Inflammatory macrophage treated with lipopolysaccharide for 4 hours (primary cell): ENCODE measurements at places on chromosomes 2 and 18.

DNA sequence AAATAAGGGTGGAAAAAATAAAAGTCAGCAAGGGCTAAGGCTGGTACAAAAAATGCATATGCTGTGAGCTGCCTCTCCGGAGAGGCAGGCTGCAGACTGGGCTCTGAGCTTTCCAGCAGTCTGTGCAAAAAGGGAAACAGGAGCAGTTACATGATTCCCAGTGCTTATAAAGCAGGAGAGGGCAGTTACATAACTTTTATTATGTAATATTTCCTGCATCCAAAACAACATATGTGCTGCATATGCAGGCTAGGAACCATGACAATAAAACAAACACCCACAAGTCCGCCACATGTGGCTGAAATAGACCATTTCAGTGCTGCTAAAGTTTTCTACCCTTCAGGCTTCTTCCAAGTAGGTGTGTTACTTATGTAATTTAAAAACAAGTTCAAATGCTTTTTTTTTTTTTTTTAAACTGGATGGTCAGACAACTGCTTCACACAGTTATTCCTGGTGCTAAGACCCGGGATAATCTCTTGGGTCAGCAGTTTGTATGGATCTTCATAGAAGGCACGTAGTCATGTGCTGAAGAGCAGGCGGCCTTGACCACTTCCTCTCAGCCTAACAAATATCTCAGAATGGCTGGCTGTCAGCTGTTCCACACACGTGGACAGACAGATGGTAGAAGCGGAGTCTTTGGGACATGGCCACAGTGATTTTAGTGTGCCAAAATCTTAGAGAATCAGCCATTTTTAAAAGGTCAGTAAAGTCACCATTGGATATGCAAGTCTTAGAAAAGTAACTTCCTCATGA, 43.5 kb downstream of the ARMC9 start:
- DNase-seq = peak; percentile 67

DNA sequence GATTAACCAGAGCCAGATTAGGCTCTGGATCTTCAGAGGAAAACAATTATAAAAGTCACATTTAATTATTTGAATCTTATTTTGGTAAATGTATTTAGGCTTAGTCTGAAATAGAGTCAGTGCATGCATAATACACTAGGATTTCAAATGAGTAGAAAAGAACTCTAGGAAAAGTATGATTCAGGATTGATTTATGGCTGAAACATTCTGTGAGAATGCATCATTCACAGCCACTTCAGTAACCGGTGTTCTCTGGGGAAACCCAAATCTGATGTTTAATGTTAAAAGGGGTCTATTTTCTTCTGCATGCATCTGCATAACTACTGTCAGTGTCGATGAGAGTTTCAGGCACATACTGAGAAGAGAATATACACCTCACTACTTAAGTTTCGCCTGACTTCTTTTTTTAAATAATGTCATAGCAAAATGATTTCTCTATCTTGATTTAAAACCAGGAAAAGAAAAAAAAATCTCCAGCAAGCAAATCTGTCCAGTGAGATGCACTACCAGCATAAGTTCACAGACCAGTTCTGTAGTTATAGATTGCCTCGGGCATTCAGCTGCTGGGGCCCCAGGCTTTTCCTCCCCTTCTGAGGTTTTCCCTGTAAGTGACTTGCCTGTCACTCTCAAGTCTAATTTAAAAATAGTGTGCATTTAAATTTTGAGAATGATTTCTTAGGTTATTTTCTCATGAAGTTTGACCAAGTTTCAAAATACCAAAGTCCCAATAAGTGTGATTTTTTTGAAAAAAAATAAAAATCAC, 501.5 kb downstream of the NR4A2 start:
- DNase-seq = no peak

DNA sequence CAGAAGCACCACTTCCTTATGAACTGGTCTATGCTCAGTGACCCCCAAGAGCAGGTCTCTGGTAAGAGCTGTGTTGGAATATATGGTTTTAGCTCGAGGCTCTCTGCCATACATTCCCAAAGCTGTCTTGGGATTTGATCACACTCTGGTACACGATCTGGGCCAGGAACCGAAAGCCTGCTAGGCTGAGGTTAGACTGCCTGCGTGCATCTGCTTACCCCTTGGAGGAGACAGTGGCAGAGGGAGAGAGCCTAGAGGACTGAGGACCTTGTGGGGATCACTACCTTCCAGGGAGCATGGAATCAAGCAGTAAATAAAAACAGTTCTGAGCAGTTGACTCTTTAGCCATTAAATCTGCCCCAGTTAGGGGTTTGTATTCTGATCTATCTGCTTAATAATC, 63.7 kb downstream of the ZNF532 start:
- DNase-seq = no peak

DNA sequence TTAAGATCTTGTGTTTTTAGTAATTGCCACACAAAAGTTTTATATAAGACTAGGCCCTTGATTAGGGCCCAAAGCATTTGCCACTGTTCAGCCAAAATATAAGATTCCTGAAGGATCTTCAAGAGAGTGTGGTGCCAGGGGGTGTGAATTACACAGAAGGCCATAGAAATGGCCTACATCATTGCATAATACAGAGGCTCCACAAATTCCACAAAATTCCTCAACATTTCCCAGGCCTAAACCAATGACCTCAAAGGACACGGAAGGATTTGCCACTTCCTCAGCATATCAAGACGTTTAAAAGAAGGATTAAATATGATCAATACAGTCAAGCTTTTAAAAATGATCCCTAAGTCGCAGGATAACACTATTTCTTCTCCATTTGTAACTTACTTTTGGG, 24.1 kb downstream of the COL6A3 start:
- DNase-seq = no peak

DNA sequence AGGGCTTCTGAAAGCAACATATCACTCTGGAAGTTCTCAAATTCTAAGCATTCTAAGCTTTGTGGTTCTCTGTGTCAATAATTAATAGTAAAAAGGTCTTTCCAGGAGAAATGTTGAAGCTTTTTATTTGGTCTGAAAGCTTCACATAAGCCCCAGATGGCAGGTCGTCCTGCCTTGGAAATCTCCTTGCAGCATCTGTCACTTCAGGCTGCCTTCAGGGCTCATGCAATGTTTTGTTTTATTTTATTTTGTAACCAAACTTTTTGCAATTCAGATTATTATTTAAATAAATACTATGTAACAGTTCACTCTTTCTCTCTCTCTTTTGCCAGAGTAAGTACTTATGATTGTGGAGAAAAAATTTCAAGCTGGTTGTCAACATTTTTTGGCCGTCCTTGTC, 46.7 kb upstream of the FHOD3 start:
- no peak for DNase-seq

DNA sequence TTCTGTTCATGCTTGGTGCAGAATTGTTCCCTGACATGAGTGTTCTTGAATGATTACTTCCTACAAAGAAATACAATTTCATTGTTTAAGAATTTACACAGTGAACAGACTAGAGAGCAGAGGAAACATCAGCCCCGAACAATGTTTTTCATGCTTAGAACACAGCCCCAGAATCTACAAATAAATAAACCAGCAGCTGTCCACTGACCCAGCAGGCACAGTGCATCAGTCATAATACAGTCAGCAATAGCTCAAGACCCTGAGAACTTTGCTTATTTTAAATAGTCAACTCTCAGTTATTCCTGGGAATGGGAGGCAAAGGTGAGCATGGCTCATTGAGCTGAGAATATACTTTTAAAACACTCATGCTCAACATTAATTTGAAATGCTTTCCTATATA, 38.4 kb downstream of the XIRP2 start:
- DNase-seq = no peak

DNA sequence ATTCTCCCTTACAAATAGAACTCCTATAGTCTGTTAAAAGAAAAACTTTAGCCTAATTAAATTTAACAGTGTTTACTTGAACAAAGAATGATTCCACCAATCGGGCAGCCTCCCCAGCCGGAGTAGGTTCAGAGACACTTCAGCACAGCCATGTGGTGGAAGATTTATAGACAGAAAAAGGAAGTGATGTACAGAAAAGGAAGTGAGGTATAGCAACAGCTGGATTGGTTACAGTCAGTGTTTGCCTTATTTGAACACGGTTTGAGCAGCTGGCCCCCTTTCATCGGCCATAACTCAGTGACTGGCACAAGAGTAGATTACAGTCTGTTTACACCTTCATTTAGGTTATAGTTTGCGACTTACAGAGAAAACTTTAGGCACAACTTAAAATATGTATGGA, 2.1 kb upstream of the SKA1 start:
- DNase-seq = no peak
